ENCODE measurements at places on chromosomes 16 and 17. TPM values are rescaled to one million over a fixed set of nuclear protein-coding genes. Genes with fewer than 3 reads are reported as not detected.

The NUP93 gene
- 32.3 TPM for polyA plus RNA-seq

The WNT9B gene
- 0.51 TPM for polyA plus RNA-seq

The PRMT7 gene
- 18.1 TPM for polyA plus RNA-seq

The TOX3 gene
- not detected for polyA plus RNA-seq

The MT1M gene
- 25.4 TPM for polyA plus RNA-seq

The KCNJ16 gene
- polyA plus RNA-seq = not detected

The TNFRSF17 gene
- polyA plus RNA-seq = not detected

The SLC38A8 gene
- polyA plus RNA-seq = 30.8 TPM

The SGCA gene
- polyA plus RNA-seq = 314 TPM

GRCh38 chr17:4501295-4501949 is 2.7 kb downstream of the SPNS2 start:
- DNase-seq = no peak

- peak; percentile 19 for DNase-seq
These were observed 25.1 kb downstream of the CASKIN2 start for GRCh38 chr17:75490173-75490743.

DNA sequence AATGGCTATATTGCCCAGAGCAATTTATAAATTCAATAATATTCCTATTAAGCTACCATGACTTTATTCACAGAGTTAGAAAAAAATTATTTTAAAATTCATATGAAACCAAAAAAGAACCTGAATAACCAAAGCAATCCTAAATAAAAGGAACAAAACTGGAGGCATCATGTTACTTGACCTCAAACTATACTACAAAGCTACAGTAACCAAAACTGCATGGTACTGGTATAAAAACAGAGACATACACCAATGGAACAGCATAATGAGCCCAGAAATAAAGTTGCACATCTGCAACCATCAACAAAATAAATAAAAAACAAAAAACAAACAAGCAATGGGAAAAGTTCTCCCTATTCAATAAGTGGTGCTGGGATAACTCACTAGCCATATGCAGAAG is 203.2 kb downstream of the RGS9 start:
- no peak for DNase-seq

GRCh38 chr16:83937922-83938885 is 14.8 kb upstream of the OSGIN1 start:
- no peak for DNase-seq

DNA sequence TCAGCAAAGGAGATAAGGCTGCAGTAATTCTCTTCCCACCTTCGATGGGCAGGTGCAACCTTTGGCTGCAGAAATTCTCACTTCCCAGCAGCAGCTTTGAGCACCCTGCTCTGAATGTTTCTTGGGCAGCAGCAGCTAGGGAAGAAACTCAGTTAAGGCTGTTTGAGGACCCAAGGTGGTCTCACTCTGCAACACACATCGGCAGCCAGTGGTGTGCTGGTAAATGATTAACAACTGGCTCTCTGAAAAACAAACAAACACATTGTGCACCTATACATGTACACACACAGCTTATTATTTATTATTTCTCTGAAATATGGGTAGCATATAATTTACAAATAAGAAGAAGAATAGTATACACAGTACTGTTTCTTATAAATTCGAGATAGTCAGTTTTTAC is 685.8 kb downstream of the WWOX start:
- DNase-seq = no peak

DNA sequence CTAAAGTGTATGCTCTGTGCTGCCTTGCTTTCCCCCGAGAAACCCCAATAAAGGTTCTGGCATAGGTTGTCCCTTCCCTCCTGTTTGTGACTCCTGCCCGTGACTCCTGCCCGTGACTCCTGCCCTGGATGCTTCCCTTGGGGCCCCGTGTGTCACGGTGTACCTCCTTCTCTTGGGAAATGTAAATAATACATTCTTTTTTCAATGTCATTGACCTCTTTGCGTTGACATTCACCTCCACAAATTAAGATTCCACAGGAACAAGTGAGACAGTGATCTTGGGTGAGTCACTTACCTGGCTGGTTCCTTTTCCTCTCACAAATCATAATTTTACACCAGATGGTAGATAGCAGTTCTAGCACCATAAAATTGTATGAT is 632 bp downstream of the CCL15 start:
- DNase-seq = no peak

DNA sequence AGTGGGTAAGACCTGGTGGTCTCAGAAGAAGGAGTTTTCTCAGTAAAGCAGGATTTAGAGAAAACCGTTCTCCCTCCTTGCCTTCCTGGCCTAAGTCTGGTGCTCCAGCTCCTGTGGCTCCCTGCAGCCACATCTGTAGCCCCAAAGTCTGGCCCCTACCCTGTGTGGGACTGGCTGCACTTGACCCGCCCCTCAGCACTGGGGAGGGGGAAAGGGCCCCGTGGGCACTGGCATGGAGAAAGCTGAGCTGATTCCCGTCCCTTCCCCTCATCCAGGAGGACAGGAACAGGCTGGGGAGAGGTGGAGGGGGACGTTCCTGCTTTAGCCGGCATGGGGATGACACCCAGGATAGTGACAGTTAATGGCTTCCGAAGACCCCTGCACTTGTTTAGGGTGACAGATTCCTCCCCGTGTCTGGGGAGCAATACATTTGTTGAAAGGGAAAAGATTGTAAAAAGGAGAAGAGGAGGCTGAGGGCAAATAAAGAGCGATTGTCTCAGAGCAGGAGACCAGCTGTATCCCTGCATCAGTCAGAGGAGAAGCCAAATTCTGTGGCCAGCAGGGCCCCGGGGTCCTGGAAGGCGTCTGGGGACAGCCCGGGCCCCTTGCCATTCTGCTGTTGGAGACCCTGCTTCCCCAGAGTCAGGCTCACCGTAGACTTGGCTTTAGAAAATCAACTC is 37.9 kb downstream of the GRIN2C start:
- no peak for DNase-seq

GRCh38 chr16:19700319-19700781 is 17.7 kb downstream of the KNOP1 start:
- no peak for DNase-seq

GRCh38 chr16:75572864-75573542 is 6.8 kb downstream of the GABARAPL2 start:
- no peak for DNase-seq

DNA sequence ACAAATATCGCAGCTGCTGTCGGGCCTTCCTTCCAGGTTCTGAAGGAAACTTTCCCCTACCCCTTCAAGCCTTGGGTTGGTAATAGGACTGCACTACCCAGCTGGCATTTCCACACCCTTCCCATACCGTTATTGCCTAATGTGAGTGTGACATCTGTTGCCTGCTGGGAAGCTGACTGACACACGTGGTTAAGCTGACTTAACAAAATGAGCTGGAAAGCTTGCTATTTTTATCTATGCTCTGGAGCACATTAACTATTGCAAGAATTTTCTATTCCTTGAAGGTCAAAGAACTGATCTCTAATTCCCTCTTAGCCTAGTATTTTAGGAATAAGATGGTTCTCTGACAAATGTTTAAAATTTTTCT is 79.5 kb downstream of the PMP22 start:
- DNase-seq = peak; percentile 53

- peak; percentile 50 for DNase-seq
These were observed 44.0 kb downstream of the TUBD1 start for GRCh38 chr17:59848778-59849177.

GRCh38 chr17:55059724-55060123 is 91.2 kb downstream of the STXBP4 start:
- DNase-seq = no peak

- no peak for DNase-seq
These were observed 32.4 kb downstream of the XPO6 start for GRCh38 chr16:28179354-28179753.

- DNase-seq = no peak
These were observed 38.5 kb upstream of the NKD1 start for GRCh38 chr16:50509521-50510341.

- peak; percentile 52 for DNase-seq
These were observed 5.1 kb downstream of the MVP start for GRCh38 chr16:29825145-29826044.

GRCh38 chr17:59093702-59094231 is 12.9 kb downstream of the TRIM37 start:
- DNase-seq = peak; percentile 47

Measured in heart right ventricle (tissue), 16 donors.